ENCODE measurements at places on chromosomes 3 and 15.

DNA sequence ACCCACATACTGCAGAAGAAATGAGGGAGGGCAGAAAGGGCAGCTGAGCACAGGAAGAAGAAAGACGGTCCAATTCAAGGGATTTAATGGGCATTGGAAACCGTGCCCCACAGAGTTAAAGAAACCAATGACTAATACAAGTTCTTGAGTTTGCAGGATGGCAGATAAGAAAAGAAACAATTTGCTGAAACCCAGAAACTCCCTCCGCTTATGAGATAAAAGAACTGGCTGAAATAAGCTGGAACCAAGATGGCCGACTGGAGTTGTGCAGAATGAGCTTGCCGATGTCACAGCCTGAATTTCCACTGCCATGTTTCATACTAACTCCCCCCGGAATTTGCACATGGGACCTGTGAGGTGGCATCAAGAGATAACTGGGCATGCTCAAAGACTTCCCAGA lies 47.1 kb downstream of the SCAP start:
- H3K36me3 ChIP-seq = peaks cover 34% of the 10 kb centered on the region
- no peaks in the 10 kb centered on the region for H3K27me3 ChIP-seq
- H3K4me3 ChIP-seq = no peak overlapping the region
- no peak for DNase-seq

DNA sequence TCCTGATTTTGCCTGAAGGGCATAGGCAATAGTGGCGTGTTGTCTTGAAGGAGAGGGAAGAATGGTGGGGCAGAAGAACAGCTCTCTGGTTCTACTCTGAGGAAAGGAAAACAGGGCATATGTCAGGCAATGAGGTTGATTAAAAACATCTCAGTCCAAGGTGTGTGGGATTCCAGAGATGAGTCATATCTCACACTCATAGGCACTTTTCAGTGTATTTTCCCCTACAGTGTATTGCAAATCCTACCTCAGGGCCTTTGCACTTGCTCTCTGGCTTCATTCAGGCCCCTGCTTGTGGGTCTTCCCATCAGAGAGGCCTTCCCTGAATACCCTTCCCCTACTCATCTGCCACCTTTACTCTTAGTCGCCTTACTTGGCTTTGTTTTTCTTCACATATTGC lies 107.8 kb downstream of the SLCO3A1 start:
- no peak overlapping the region for H3K27ac ChIP-seq
- H3K36me3 ChIP-seq = no peaks in the 10 kb centered on the region
- H3K4me1 ChIP-seq = peaks cover 9% of the 10 kb centered on the region
- no peak for DNase-seq
- H3K27me3 ChIP-seq = no peaks in the 10 kb centered on the region

- H3K36me3 ChIP-seq = no peaks in the 10 kb centered on the region
- DNase-seq = peak; percentile 36
- no peak overlapping the region for H3K27ac ChIP-seq
These were observed 317.8 kb upstream of the C2CD4B start for GRCh38 chr15:62482785-62483429.

DNA sequence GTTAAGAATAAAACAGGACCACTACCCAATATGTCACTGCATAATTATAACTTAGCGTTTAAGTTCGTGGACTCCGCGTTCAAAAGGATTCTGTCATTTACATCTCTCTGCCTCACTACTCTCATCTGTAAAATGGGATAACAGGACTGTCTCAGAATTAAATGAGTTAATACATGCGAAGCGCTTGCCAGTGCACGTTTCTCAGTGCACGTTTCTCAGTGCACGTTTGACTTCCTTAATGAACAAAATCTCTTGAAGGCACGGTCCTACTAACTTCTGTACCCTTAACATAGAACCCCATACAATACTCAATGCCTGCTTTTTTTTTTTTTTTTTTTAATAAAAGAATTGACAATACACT lies 499 bp downstream of the RABL3 start:
- DNase-seq = peak; percentile 26
- H3K27me3 ChIP-seq = no peaks in the 10 kb centered on the region
- H3K36me3 ChIP-seq = peaks cover 14% of the 10 kb centered on the region
- peaks cover 20% of the 10 kb centered on the region for H3K4me1 ChIP-seq
- H3K4me3 ChIP-seq = peak overlapping the region; percentile 75
- H3K27ac ChIP-seq = peak overlapping the region; percentile 97

- no peaks in the 10 kb centered on the region for H3K4me1 ChIP-seq
- no peaks in the 10 kb centered on the region for H3K27me3 ChIP-seq
- H3K36me3 ChIP-seq = no peaks in the 10 kb centered on the region
- no peak overlapping the region for H3K4me3 ChIP-seq
- no peak for DNase-seq
These were observed 591.6 kb upstream of the AGTR1 start for GRCh38 chr3:148106062-148106461.

DNA sequence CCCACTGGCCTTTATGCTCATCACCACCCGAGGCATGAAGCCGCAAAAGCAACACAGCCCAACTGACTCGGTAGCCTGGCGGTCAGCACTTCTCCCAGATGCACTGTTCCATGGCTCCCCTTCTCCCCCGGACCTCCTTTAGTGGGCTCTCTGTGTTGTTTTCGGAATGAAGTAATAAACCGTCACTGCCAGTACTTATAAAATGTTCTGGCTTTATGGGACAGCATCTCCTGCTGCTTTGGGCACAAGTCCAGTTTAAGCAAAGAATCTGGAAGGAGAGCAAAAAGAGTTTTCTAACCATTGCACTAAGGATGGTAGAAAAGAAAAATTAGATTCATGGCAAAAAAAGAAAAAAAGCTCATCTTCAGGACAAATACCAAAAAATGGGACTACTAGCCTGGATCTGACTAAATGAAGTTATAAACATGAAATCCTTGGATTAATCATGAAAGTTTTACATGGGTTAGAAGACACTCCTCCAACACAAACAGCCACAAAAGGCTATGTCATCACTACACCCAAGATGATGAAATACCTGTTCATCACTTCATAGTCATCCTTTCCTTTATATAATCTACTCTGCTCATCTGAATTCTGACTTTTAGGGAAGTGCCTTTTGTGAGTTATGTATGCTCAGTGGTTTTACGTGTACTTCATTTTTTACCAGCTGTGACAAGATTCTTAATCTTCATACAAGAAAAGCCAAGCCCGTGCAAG lies 89.5 kb upstream of the UBE2E2 start:
- H3K27ac ChIP-seq = no peak overlapping the region
- no peaks in the 10 kb centered on the region for H3K27me3 ChIP-seq
- H3K36me3 ChIP-seq = no peaks in the 10 kb centered on the region
- H3K4me1 ChIP-seq = peaks cover 30% of the 10 kb centered on the region

GRCh38 chr3:186280737-186281136 lies 81.3 kb downstream of the DGKG start:
- H3K36me3 ChIP-seq = peaks cover 33% of the 10 kb centered on the region
- H3K4me3 ChIP-seq = no peak overlapping the region
- DNase-seq = no peak
- no peaks in the 10 kb centered on the region for H3K27me3 ChIP-seq

DNA sequence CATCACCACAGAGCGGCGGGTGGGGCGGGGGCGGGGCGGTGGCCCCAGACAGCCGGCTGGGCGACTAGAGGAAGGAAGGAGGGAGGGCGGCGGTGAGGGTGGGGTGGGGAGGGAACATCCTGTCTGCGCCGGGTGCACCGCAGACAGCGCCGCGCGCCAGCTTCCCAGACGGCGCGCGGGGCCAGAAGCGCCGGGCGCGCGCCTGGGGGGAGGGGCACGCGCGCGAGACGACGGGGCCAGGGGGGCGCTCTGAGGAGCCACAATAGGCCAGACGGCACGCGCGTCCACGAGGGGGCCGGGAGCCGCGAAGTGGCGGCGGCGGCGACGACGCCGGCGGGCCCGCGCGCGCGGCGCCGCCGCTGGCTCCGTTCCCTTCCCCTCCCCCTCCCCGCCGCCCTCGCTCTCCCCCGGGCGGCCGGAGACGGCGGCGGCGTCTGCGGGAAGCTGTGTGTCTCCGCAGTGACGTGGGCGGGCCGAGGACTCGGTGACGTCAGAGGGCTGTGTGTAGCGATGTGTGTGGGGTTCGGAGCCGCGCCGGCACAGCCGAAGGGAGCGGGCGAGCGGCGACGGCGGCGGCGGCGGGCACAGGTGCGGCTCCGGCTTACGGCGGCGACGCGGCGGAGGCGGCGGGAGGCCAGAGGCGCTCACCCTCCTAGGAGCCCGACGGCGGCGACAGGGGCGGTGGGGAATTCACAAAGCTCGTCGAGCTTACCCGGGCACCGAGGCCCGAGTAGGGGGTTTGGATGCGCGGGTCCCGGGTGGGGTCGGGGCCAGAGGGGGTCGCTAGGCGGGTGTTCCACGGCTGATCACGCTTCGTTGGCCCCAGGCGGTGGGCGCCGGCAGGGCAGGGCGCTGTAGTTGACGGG lies at the start of gene SKIL:
SKIL (plus strand) TSS at position 540 of the 866 bp plus-strand sequence. CDS start 2,617 bp downstream, outside the sequence.
- H3K27ac ChIP-seq = peak within 1 kb of the TSS; percentile 100
- peaks cover 56% of the 10 kb centered on the region for H3K4me1 ChIP-seq
- no peaks in the 10 kb centered on the region for H3K27me3 ChIP-seq
- H3K36me3 ChIP-seq = no peaks in the 10 kb centered on the region
- DNase-seq = peak; percentile 99

DNA sequence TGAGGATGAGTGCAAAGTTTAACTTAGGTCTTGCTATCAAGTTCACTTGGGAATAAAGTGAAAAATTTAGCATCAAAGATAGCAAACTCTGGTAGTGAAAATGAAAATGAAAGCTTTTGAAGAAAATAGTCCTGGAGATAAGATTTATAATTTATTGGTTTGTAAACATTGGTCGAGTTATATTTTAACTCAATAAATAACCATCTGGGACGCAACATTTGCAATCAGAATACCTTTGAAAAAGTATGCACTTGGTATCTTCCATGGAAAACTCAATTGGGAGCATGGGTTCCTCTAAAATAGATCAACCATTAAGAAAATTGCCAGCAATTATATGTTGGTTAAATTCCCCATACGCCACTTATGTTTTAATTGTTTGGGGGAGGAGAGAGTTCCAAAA lies 209.5 kb downstream of the NAALADL2 start:
- no peaks in the 10 kb centered on the region for H3K36me3 ChIP-seq
- no peak overlapping the region for H3K4me3 ChIP-seq
- no peaks in the 10 kb centered on the region for H3K4me1 ChIP-seq
- DNase-seq = no peak
- no peak overlapping the region for H3K27ac ChIP-seq

GRCh38 chr15:28080386-28080785 lies 18.7 kb downstream of the OCA2 start:
- no peaks in the 10 kb centered on the region for H3K36me3 ChIP-seq
- no peak for DNase-seq
- H3K4me1 ChIP-seq = no peaks in the 10 kb centered on the region
- no peak overlapping the region for H3K27ac ChIP-seq
- peaks cover 13% of the 10 kb centered on the region for H3K27me3 ChIP-seq

GRCh38 chr3:172466553-172467130 lies 18.4 kb upstream of the GHSR start:
- no peak overlapping the region for H3K27ac ChIP-seq
- no peaks in the 10 kb centered on the region for H3K27me3 ChIP-seq
- no peaks in the 10 kb centered on the region for H3K4me1 ChIP-seq
- no peaks in the 10 kb centered on the region for H3K36me3 ChIP-seq

DNA sequence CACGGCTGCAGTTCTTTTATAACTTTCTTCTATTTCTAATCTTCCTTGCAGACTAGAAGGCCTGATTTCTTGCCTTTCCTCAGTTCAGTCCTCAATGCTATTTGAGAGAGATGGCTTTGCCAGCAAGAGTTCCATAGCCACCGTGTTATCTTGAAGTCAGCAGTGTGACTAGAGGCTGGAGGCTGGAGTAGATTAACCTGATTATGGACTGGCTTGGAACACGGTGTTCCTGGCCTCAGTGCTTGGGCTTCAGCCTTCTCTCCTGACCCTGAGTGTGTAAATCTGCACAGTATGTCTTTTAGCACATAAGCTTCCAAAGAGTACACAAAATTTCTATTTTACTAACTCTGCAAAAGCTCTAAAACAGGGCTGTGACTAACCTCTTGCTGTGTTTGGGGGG lies 61.4 kb downstream of the CCDC54 start:
- no peaks in the 10 kb centered on the region for H3K36me3 ChIP-seq
- H3K4me3 ChIP-seq = no peak overlapping the region
- no peaks in the 10 kb centered on the region for H3K27me3 ChIP-seq
- no peak for DNase-seq

GRCh38 chr3:52123106-52123725 lies 31.0 kb downstream of the POC1A start:
- H3K4me1 ChIP-seq = peaks cover 28% of the 10 kb centered on the region
- peak overlapping the region; percentile 5 for H3K27ac ChIP-seq
- peak; percentile 92 for DNase-seq
- no peaks in the 10 kb centered on the region for H3K27me3 ChIP-seq
- no peaks in the 10 kb centered on the region for H3K36me3 ChIP-seq

GRCh38 chr15:65286069-65286703 lies 497 bp downstream of the PARP16 start:
- peak; percentile 78 for DNase-seq
- H3K4me3 ChIP-seq = peak overlapping the region; percentile 71
- H3K4me1 ChIP-seq = peaks cover 15% of the 10 kb centered on the region
- no peaks in the 10 kb centered on the region for H3K27me3 ChIP-seq

DNA sequence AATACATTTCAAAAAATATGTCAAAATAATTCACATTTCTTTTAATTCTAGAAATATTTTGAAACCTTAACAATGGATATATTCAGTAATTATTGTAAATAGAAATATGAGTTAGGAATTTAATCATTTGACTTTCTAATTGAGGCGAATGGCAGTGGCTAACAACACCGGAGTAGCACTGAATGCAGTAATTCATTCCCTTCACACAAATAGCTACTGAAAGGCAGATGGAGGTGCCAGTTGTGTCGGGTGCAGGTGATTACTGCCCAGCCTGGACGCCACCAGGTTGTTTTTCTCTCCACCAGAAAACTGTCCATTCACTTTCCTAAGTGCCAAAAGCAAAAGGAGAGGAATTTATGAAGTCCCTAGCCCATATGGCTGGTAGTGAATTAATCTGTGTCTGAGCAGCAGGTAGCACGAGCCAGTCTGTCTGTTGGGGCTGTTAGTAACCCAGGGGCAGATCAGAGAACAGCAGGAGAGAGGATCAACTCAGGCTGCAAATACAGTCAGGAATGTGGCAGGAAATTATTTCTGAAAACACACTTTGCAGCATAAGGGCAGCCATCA lies 79.3 kb upstream of the GMNC start:
- no peaks in the 10 kb centered on the region for H3K36me3 ChIP-seq
- H3K4me3 ChIP-seq = no peak overlapping the region
- peak; percentile 2 for DNase-seq

- no peak overlapping the region for H3K4me3 ChIP-seq
- no peak overlapping the region for H3K27ac ChIP-seq
- H3K36me3 ChIP-seq = no peaks in the 10 kb centered on the region
- H3K4me1 ChIP-seq = no peaks in the 10 kb centered on the region
These were observed 16.1 kb upstream of the BLM start for GRCh38 chr15:90701048-90701447.

- H3K4me1 ChIP-seq = no peaks in the 10 kb centered on the region
- H3K27me3 ChIP-seq = no peaks in the 10 kb centered on the region
- H3K36me3 ChIP-seq = no peaks in the 10 kb centered on the region
- no peak overlapping the region for H3K27ac ChIP-seq
These were observed 157.5 kb downstream of the GABRB3 start for GRCh38 chr15:26615188-26615926.

DNA sequence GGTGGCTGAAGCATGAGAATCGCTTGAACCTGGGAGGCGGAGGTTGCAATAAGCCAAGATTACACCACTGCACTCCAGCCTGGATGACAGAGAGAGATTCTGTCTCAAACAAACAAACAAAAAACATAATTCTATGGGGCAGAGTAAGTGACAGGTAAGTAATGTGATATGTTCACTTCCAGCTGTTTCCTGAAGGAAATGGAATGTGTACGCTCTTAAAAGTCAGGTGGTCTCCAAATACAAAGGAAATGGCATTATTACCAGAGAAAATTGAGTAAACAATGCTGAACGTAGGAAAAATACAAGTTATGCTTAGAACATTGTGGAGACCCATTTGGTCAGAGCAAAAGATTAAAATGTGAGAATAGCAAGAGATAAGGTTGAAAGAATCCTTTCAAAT lies 278.5 kb downstream of the SCAPER start:
- H3K4me3 ChIP-seq = no peak overlapping the region
- DNase-seq = no peak
- no peak overlapping the region for H3K27ac ChIP-seq
- H3K36me3 ChIP-seq = peaks cover 4% of the 10 kb centered on the region
- no peaks in the 10 kb centered on the region for H3K4me1 ChIP-seq
- H3K27me3 ChIP-seq = no peaks in the 10 kb centered on the region
